ENCODE measurements at places on chromosomes 3 and 15.

- DNase-seq, result no peak
These were observed 19.2 kb downstream of the SLC41A3 start for GRCh38 chr3:126064627-126065258.

DNA sequence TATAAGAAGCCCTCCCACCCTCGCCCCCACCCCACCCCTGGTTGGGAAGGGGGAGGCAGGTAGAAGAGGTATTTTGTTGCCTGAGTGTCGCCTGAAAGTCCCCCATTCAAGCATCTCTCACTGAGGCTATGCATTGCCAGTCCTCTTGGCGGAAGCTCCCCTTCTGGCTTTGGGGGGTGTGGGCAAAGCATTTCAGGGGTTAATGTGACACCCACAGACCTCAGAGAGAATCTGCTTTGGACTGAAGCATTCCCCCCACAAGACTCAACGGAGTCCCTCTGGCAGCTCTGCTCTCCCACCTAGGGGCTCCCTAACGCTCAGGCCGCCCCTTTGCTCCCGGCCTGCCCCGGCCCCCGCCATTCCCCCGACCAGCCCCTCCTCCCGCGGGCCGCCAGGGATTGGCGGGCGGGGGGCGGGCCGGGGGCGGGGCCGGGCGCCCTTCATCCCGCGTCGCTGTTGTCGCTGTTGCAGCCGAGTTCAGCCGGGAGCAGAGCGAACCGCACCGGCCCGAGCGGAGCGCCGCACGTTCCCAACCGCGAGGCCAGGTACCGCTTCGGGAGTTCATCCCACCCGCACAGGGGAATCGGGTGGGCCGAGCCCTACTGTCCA is at the start of gene SLC38A3:
Gene SLC38A3, plus strand, starts transcription at position 468 of the 609 bp plus-strand sequence. CDS start 8,929 bp downstream, outside the sequence.
- no peak for DNase-seq

DNA sequence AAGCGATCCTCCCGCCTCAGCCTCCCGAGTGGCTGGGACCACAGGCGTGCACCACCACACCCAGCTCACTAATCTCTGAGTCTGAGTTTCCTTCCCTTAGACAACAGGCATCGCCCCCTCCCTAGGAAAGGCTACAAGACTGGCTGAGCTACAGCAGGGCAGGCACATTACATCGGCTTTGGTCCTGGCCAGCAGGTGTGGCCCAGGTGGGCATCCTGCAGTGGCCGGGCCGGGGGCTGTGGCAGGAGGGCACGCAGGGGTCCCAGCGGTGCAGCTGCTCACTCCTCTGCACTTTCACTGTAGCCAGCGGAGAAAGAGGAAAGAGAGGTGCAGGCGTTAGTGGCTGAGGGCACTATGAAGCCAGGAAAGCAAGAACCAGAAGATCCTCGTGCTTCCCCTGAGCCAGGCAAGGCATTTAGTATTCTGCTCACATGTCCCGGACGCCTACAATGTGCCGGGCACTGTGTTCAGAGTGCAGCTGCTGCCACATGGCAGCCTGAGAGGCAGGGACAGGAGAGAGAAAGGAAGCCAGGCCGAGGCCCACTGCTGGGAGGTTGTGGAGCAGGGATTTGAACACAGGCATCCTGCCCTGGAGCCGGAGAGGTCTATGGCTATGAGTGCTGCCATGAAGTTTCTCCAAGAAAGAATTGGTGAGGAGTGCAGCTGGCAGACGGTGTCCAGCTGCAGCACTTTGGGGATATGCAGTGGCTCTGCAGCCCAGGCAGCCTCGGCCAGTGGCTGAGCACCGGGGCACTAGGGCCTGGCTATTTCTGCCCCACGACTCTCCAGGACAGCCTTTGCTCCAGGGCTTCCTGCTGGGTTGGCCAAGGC is 22.3 kb downstream of the GRIP2 start:
- no peak for DNase-seq

- no peak for DNase-seq
These were observed 9.0 kb downstream of the SSUH2 start for GRCh38 chr3:8635631-8636030.

DNA sequence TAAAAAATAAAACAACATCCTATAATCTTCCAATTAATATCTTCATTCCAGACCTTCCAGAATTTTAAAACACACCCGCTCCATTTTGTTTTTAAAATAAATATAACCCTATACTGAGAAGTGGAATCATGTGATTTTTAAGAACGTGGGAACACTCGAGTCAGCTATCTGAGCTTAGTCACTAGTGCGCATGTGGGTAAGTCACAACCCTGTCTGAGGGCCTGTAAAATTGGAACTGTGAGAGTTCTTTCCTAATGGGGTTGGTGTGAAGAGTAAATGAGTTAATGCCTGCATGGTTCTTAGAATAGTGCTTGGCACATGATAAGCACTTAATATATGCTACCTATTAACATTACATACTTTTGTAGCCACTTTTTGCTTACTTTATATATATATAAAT is 19.9 kb upstream of the POLR2M start:
- DNase-seq, result no peak

DNA sequence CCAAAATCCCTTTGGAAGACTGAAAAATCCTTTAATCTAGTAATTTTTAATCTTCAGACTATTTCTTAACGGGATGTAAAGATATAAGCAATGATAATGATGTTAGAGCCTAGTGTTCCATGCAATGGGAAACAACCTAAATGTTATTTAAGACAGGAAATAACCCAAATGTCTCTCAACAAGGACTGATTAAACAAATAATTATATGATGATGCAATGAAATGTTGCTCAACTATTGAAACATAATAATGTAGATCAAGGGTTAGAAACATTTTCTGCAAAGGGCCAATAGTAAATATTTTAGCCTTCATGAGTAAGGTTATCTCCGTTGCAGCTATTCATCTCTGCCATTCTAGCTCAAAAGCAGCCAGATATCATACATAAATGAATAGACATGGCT is 275.4 kb downstream of the NEK10 start:
- DNase-seq, result no peak

DNA sequence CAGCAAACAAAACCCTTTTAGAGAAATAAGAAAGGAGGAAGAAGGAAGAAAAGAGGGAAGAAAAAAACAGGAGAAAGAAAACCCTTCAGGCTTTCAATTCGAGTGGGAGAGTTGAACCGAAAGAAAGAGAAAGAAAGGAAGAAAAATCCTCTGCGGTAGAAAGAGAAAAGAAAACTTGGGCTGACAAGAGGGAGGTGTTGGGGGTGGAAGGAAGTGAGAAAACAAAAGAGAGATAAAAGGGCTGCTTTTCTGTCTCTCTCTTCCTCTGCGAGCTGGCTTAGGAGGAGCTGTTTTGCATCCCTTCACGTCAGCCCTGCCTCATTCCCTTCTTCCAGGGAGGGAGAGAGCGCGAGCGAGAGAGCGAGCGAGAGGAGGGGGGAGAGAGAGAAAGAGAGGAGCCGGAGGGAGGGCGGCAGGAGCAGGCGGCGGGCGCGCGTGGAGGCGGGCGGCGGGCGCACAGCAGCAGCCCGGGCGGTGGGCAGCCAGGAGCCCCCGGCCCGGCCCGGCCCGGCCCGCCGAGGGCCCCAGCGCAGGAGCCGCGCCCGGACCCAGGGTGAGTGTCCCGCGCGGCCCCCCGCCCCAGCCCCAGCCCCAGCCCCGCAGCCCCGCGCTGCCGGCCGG is at the start of gene ZNF710:
Gene ZNF710, plus strand, starts transcription at position 263 of the 621 bp plus-strand sequence. CDS start 65,814 bp downstream, outside the sequence.
- no peak for DNase-seq

- no peak for DNase-seq
These were observed 374.3 kb downstream of the TIGIT start for GRCh38 chr3:114668099-114668498.

DNA sequence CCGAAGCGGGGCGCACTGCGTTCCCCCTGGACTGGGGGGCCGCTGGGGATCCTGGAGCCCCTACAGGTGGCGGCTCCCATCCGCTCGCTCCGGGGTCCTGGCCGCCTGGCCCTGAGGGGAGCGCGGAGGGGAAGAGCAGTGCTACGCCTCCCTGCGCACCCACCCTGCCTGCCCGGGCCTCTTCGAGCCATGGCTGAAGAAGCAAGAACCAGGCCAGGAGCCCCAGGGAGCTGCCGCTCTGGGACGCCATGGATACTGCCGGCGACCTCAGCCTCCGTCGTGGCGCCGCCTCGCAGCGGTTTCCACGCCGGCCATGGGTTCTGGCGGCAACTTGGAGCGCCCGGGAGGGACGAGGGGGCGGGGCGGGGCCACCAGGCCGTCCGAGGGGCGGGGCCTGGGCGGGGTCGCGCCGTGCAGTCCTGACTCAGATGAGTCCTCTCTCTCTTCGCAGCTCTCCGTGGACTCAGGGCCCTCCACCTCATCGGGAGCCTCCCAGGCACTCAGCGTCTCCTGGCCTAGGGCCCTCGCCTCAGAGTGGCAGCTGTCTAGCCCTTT is 50.9 kb downstream of the MYL3 start:
- DNase-seq, result peak; percentile 60

DNA sequence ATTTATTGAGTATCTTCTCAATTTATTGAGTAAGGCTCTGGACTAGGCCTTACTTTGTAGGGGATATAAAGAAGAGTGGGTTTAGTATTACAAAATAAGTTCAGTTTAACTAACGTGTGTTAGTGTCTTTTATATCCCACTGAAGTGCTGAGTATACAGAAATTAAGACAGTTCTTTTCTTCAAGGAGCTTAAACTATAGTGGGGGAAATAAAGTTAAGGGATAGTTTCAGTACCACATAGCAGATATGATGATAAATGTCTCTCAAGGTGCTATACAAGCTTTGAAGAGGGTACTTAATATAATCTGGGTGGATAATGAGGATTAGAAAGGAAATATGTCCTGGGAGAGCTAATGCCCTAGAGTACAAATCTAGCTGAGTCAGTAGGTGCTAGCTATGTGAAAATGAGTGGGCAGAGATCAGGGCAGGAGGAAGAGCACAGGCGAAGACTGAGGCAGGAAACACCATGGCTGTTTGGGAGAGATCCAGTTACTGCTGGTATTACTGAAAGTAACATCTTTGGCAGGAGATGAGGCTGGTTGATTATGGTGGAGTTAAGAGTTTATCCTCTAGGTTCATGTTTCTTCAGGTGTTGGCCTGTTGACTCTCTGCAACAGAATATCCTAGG is 46.0 kb downstream of the TEX9 start:
- DNase-seq, result no peak

- no peak for DNase-seq
These were observed 8.3 kb upstream of the LMOD3 start for GRCh38 chr3:69130689-69131088.

DNA sequence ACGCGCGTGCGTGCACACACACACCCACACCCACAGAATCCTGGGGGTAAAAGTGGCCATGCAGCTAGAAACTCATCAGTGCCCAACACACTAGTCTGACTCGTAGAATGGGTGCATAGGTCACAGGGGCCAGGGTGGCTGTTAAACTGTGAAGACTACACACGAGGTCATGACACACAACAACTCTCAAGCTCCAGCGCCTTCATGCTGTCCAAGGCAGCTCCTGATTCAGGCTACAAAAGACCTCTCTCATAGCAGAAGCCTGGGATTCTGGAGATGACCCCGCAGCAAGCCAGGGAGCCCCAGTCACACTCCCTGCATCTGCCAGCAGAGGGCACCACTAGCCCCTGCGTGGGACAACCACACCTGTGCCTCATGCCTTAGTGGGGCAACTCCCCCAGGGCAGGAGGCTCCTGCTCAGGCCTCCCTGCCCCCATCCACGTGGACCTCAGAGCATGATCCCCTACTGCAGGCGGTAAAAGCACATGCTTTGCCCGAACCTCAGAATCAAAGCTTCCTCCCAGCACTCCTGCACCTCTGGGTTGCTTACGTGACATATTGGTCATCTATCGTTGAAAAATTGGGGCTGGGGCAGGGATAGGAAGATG is 93.1 kb downstream of the LRIG1 start:
- DNase-seq, result peak; percentile 73

- DNase-seq, result no peak
These were observed 1002.4 kb upstream of the SEMA6D start for GRCh38 chr15:46714950-46715349.

GRCh38 chr15:54962637-54963036 is 234.1 kb downstream of the RSL24D1 start:
- DNase-seq, result no peak

- no peak for DNase-seq
These were observed 9.7 kb downstream of the RHCG start for GRCh38 chr15:89486726-89487050.

DNA sequence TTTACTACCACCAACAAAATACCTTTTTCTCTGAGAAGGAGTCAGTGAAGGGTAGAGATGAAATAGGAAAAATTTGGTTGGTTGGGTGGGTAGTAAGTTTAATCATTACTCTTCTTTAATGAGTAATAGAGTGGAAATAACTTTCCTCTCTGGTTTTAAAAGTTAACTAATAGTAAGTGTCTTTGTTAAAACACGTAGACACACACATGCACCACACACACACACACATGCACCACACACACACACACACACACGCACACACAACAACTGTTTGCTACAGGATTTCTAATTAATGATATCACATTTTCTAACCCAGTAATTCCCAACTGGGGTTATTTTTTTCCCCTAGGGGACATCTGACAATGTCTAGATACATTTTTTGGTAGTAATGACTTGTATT is 84.1 kb downstream of the CHL1 start:
- DNase-seq, result no peak

DNA sequence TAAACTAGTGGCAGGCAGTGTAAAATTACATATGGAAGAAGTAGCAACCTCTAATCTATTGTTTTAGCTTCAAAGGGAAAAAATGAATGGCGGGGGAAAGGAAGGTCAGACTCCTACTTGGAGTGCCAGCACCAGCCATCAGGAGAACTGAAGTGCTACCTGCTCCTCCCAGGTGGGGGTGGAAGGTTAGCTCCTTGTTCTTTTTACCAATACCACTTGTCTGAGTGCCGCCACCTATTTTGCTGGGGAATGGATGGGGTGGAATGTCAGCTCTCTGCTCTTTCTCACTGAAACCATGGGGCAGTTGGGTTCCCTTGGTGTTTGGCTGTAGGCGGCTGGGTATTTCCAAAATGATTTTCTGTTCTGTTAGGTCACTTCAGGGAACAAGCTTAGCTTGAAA is 428.7 kb upstream of the EPHA3 start:
- DNase-seq, result no peak

DNA sequence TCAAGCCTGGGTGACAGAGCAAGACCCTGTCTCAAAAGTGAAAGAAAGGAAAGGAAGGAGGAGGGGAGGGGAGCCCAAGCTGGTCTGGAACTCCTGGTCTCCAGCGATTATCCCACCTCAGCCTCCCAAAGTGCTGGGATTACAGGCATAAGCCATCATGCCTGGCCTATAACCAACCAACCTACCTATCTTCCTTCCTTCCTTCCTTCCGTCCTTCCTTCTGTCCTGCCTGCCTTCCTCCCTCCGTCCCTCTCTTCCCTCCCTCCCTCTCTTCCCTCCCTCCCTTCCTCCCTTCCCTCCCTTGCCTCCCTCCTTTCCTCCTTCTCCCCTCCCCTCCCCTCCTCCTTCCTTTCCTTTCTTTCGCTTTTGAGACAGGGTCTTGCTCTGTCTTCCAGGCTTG is 56.7 kb upstream of the HACD2 start:
- DNase-seq, result no peak

DNA sequence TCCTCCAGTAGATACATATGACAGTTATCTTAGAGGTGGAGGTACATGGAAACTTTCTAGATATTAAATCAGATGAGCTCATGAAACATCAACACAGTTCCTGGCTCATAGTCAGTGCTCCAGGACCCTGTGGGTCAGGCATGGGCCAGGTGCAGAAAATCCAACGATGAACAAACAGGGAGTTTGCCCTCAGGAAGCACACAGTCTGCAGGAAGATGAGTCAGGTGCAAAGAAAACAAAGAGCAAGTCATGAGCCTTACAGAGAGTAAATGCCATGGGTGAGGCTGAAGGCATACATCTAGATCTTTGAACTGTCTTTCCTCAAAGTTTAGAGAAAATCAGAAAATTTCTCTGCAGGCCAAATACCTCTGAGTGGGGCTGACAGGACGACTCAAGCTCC is 184.2 kb upstream of the TPM1 start:
- DNase-seq, result no peak

GRCh38 chr3:10185804-10186762 is 21.4 kb downstream of the IRAK2 start:
- no peak for DNase-seq

GRCh38 chr15:65405791-65406423 is 16.8 kb downstream of the IGDCC4 start:
- no peak for DNase-seq

Measured in T-helper 9 cell (primary cell).